Neural crest cell (in vitro differentiated cells): ENCODE measurements at places on chromosomes 5 and 9. TPM values are rescaled to one million over a fixed set of nuclear protein-coding genes. Genes with fewer than 3 reads are reported as not detected.

Gene PCDHA1
- 0.07 TPM in 1 of 2 replicates, not detected in the other for total RNA-seq

Gene C5orf52
- not detected in 2 replicates for total RNA-seq

Gene LCN1
- not detected in 2 replicates for total RNA-seq

Gene PARP8
- total RNA-seq, result 31.0 and 39.7 TPM in 2 replicates

Gene RXRA
- total RNA-seq, result 40.0 and 41.2 TPM in 2 replicates

Gene FOXD4L4
- total RNA-seq, result 0.16 and 0.26 TPM in 2 replicates

Gene CDC14B
- 29.2 and 30.5 TPM in 2 replicates for total RNA-seq

Gene DIPK1B
- total RNA-seq, result 46.3 and 49.2 TPM in 2 replicates

Gene RBM27
- 21.8 and 24.8 TPM in 2 replicates for total RNA-seq
